ENCODE measurements at places on chromosomes 4 and X.

DNA sequence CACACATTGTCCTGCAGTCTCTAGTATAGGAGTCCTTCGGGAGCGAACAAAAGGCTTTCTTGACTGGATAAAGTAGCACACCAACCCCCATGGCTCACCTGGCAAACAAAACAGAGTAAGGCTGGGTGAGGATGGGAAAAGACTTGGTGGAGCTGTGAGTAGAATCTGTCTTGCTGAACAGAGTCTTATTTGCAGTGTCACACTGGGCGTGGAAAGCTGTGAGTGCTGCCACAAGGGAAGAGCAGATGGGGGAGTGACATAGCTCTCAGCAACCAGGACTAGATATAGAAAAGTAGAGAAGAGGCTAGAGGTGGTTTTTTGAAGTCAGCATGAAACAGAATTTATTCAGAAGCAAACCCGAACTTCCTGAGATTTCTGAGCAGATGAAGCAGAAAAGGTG lies 137.2 kb upstream of the ESX1 start:
- no peak for DNase-seq

- no peak for DNase-seq
Measured at GRCh38 chr4:178082906-178083305, 640.7 kb upstream of the AGA start.

DNA sequence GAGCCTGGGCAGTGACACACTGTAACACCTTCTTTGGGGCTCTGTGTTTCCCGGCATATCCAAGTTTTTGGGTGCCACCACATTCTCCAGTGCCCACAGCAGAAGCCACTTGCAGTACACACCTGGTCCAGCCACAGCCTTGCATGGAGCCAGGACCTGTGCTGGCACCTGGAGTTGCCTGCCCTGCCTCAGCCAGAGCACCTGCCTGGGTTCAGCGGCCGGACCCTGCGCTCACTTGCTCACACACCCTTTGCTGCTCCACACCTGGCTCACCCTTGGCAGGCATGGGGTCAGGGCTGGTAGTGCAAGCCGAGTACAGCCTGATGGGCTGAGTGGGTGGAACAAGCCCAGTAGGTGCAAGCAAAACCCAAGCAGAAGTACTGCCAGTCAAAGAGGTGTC lies 1511.1 kb downstream of the TECRL start:
- DNase-seq = no peak

GRCh38 chr4:94497690-94498089 lies 45.9 kb downstream of the PDLIM5 start:
- no peak for DNase-seq

DNA sequence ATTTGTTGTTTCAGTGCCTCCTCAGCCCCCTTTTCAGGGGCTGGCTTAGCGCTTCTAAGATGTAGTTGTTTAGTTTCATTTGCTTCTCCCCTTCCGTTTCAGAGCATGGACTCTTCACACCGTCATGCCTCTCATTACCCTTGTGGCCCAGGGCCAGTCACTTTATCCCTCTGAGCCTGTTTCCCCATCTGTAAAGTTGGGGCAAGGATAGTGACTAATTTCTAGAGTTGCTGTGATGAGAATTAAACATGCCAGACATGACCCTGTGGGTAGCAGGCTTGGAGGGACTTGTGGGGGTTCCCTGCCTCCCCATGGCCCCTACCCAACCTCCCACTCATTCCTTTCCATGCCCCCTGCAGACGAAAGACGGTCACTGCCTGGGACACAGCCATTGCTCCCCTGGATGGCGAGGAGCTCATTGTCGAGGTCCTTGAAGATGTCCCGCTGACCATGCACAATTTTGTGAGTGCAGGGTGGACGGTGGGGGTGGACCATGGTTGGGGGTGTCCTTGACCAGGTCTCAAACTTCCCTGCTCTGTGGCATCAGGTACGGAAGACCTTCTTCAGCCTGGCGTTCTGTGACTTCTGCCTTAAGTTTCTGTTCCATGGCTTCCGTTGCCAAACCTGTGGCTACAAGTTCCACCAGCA lies 3.6 kb downstream of the ARAF start:
- no peak for DNase-seq

- no peak for DNase-seq
Measured at GRCh38 chr4:158754385-158755180, 14.2 kb upstream of the FNIP2 start.

DNA sequence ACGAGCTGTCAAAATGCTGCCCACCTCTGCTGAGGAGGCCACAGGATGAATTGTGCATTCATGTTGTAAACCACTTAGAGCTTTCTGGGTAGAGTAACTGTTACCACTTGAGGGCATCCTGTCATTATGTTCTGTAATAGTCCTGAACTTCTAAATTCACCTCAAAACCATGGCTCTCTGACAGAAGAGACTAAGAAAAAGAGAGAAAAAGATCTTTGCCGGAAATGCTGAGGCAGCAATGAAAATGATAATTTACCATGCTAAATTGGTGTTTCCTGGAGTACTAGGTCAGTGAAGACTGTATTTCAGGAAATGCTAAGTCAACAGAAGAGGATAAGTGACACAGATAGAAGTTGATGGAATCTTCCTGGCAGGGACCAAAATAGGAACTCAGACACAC lies 942.3 kb upstream of the SLIT2 start:
- no peak for DNase-seq
